ENCODE measurements at places on chromosomes 16 and 17. TPM values are rescaled to one million over a fixed set of nuclear protein-coding genes. Genes with fewer than 3 reads are reported as not detected.

Gene MLST8
- polyA plus RNA-seq = 96.3 TPM

Gene MPP3
- 7.6 TPM for polyA plus RNA-seq

Gene NFATC2IP
- polyA plus RNA-seq = 10.4 TPM

Gene MFSD6L
- polyA plus RNA-seq = 0.24 TPM

Gene FAM20A
- polyA plus RNA-seq = 12.0 TPM

Gene DPEP3
- 0.11 TPM for polyA plus RNA-seq

Gene FOXF1
- polyA plus RNA-seq = 0.51 TPM

Gene FOXN1
- polyA plus RNA-seq = not detected

Gene BPTF
- 43.4 TPM for polyA plus RNA-seq

Gene CD300H
- polyA plus RNA-seq = not detected

Gene PPP1R27
- 0.22 TPM for polyA plus RNA-seq

Gene CLEC19A
- polyA plus RNA-seq = not detected

Gene CCL23
- polyA plus RNA-seq = 9.8 TPM

Gene KRTAP9-2
- polyA plus RNA-seq = not detected

Gene TEPSIN
- 3.1 TPM for polyA plus RNA-seq

Gene UTS2R
- not detected for polyA plus RNA-seq

Gene METTL23
- 48.0 TPM for polyA plus RNA-seq

Gene HSPB9
- 0.20 TPM for polyA plus RNA-seq

Gene SMIM36
- not detected for polyA plus RNA-seq

Gene CLEC18B
- polyA plus RNA-seq = 0.57 TPM

Gene TMEM235
- not detected for polyA plus RNA-seq

Gene EFNB3
- 1.2 TPM for polyA plus RNA-seq

Gene EMC8
- 10.7 TPM for polyA plus RNA-seq

Gene IGSF6
- 23.8 TPM for polyA plus RNA-seq

Gene BMERB1
- polyA plus RNA-seq = 12.6 TPM

Gene MYL4
- polyA plus RNA-seq = not detected

Gene SCIMP
- polyA plus RNA-seq = 1.7 TPM

Gene GRAPL
- polyA plus RNA-seq = 3.2 TPM

Gene SLC9A5
- 2.8 TPM for polyA plus RNA-seq

Gene CBLN1
- 1.3 TPM for polyA plus RNA-seq

Gene PPP1R1B
- polyA plus RNA-seq = 37.5 TPM

Gene CES4A
- polyA plus RNA-seq = 127 TPM

Gene TACO1
- 32.1 TPM for polyA plus RNA-seq

Gene BEAN1
- polyA plus RNA-seq = 0.20 TPM

Gene BLMH
- 18.1 TPM for polyA plus RNA-seq

Gene GNAO1
- 36.6 TPM for polyA plus RNA-seq

Gene ACSM2B
- polyA plus RNA-seq = 0.11 TPM

Gene EXOSC6
- 17.5 TPM for polyA plus RNA-seq

Gene EVPL
- 0.02 TPM for polyA plus RNA-seq

Gene NR1D1
- polyA plus RNA-seq = 36.6 TPM

Gene HNF1B
- 0.03 TPM for polyA plus RNA-seq

Gene CCL13
- polyA plus RNA-seq = 1.7 TPM

All from adrenal gland (tissue), 19 donors.